ENCODE measurements at places on chromosomes 12 and 14. TPM values are rescaled to one million over a fixed set of nuclear protein-coding genes. Genes with fewer than 3 reads are reported as not detected.
A peak's percentile ranks its signal among the peaks of the same experiment; 100 is the strongest.

DNA sequence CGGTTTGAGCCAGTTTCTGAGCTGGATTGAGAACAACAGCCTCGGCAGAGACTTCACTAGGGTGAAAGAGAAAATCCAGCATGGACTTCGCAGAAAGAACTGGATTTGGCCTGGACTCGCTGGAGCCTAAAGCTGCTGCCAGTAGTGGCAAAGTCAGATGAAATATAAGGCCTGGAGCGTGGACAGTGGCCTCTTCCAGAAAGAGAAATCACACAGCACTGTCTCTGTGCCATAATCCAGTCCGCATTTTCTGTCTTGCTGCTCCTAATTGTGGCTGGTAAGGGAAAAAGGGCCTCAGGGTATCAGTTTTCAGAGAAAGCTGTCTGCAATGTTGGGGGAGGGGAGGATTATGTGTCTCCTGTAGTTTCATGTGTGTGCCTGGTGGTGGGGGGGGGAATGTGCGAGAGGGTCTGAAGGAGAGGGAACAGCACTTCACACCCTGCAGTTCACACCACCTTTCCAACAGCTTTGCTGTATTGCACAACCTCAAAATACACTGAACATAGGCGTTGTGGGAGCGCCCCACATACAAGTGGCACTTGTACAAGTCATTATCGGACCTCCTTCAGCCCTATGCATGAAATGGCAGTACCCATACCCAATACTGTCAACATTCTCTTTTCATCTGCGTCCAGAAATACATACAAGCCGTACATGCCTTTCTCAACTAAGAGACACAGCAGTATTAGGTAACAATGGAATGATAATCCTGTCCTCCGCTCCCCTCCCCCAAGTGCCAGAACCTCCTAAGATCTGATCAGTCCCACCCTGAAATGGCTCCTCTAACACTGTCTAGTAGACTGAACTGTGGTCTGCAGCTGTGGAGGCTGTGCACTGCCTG lies 107.5 kb upstream of the ATF7IP start:
- peak; percentile 93 for DNase-seq
- peaks cover 3% of the 10 kb centered on the region for H3K4me1 ChIP-seq
- H3K27me3 ChIP-seq, result no peaks in the 10 kb centered on the region
- no peak overlapping the region for H3K4me3 ChIP-seq
- H3K36me3 ChIP-seq, result no peaks in the 10 kb centered on the region

DNA sequence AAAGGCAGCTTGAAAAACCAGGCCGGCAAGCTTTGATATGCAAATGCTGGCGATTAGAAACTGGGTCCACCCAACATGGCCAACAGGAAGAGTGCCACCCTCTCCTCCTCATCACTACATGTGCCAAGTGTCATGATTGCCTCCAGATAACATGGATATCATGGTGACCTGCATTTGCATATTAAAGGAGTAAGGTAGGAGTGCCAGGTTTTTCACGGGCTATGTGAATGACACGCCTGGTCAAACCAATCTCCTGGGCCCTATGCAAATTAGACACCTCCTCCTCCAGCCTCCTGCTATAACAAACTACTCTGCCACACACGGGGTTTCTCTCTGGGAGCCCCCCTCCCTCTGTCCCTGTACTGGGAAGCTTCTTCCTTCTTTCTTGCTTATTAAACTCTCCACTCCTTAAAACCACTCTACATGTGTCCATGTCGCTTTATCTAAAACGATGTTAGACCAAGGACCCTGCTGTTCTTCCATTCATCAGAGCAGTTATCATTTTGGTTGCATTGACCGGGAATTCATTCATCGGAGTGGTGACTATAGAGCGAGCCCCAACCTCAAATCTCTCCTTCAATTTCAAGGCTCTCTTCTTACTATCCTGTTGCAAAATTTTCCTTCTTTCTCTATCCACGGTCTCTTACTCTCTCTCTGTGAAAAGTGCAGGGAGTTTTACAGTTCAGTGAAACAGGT lies 27.5 kb downstream of the APOBEC1 start:
- no peak overlapping the region for H3K4me3 ChIP-seq
- no peak for DNase-seq
- H3K4me1 ChIP-seq, result no peaks in the 10 kb centered on the region
- H3K27ac ChIP-seq, result no peak overlapping the region
- no peaks in the 10 kb centered on the region for H3K27me3 ChIP-seq
- H3K36me3 ChIP-seq, result no peaks in the 10 kb centered on the region

- H3K4me3 ChIP-seq, result no peak overlapping the region
- H3K36me3 ChIP-seq, result no peaks in the 10 kb centered on the region
- DNase-seq, result no peak
- H3K4me1 ChIP-seq, result no peaks in the 10 kb centered on the region
- no peak overlapping the region for H3K27ac ChIP-seq
These were observed 45.2 kb downstream of the ABCD2 start for GRCh38 chr12:39574378-39574777.

DNA sequence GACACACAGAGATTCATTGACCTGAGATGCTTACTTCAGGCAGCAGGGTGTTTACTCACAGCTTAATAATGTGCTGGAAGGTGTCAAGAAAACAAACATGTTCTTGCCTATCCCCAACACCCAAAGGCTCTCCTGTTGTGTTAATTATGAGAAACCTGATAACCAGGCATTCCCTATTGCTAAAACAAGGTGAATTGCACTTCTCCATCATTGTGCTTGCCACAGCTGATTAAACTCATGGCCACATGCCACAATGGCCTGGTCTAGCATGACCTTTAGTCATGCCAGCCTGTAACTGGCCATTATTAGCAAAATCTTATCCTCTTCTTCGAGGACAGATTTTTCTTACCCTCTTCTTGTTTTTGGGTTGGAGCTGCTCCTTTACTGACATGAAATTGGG lies 21.4 kb downstream of the SMOC1 start:
- H3K4me3 ChIP-seq, result no peak overlapping the region
- no peaks in the 10 kb centered on the region for H3K27me3 ChIP-seq
- no peak overlapping the region for H3K27ac ChIP-seq

The DRAM1 gene
- total RNA-seq, result 37.4 TPM

Measured in aorta (tissue), 5 donors.